ENCODE measurements at places on chromosomes 3 and 15.

GRCh38 chr3:99634881-99635280 lies 3.5 kb upstream of the COL8A1 start:
- DNase-seq, result no peak

GRCh38 chr15:82972990-82973389 lies 13.0 kb upstream of the RAMAC start:
- no peak for DNase-seq

DNA sequence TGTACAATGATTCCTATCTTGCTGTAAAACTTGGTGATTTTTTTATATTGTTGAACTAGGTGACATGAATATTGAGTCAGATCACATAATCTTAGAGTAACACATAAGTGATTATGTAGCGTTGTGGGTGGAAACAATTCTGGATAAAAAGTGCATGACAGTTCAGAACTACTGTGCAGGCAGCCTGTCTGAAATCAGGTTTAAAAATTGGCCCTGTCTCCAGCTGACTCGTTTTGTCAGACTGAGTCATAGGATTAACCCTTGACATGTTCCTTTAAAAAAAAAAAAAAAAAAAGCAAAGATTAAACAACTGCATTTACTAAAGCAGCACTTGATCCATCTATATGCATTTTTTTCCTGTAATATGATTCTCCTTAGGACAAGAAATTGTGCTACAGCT lies 160.0 kb upstream of the CGNL1 start:
- DNase-seq, result no peak

DNA sequence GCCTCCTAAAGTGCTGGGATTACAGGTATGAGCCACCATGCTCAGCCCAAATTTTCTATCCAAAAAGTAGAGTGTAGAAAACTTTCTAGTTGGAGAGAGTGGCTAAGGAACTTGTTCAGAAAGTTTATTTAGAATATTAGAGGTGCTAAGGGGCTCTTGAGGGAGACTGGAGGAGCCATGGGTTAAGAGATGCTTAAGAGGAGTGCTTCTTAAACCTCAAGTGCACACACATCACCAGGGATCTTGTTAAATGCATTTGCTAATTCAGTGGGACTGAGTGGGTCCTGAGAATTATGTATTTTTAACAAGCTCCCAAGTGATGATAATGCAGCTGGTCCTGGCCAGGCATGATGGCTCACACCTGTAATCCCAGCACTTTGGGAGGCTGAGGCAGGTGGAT lies 29.7 kb upstream of the SLMAP start:
- no peak for DNase-seq

DNA sequence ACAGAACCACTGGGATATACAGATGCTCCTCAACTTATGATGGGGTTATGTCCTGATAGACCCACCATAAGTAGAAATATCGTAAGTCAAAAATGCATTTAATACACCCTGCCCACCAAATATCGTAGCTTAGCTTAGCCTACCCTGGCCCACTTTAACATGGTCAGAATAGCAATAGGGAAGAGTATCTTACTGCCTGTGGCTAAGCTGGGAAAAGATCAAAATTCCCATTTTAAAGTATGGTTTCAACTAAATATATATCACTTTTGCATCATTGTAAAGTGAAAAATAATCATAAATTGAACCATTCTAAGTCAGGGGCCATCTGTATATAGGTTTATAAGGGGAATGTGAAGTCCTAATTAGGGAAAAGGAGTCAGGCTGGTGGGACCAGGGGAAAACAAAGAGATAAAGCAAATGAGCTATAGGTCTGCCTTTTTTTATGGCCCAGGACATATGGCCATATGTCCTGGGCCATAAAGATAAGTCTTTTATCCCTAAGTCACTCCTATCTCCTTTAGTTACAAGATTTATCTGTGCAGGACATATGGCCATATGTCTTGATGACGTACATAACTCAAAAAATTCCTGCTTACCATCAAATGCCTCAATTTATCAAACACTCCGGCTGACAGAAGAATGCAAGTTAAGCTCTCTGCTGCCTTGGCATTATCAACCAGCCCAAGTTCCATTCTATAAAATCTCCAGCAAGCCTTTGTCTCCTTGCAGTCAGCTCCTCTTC lies 11.2 kb downstream of the RTP3 start:
- no peak for DNase-seq

DNA sequence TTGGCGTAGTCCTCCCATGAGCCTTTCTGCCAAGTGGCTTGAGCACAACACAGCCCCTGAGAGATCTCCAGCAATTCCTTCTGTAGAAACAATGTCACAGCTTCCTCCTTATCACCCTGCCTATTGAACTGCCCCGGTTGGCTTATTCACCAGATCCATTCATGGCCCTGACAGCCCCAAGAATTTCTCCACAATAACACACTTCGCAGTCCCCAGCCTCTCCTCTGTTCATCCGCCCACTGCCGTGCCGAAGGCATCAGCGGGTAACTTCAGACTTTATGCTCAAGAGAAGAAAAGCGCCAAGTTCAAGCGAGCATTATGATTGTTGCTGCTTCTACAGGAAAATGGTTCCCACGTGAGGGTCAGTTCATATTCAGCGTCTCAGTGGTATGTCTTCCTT lies 403.9 kb downstream of the VPS13C start:
- DNase-seq, result no peak

- no peak for DNase-seq
Measured at GRCh38 chr3:51930439-51930838, 11.3 kb downstream of the RRP9 start.

DNA sequence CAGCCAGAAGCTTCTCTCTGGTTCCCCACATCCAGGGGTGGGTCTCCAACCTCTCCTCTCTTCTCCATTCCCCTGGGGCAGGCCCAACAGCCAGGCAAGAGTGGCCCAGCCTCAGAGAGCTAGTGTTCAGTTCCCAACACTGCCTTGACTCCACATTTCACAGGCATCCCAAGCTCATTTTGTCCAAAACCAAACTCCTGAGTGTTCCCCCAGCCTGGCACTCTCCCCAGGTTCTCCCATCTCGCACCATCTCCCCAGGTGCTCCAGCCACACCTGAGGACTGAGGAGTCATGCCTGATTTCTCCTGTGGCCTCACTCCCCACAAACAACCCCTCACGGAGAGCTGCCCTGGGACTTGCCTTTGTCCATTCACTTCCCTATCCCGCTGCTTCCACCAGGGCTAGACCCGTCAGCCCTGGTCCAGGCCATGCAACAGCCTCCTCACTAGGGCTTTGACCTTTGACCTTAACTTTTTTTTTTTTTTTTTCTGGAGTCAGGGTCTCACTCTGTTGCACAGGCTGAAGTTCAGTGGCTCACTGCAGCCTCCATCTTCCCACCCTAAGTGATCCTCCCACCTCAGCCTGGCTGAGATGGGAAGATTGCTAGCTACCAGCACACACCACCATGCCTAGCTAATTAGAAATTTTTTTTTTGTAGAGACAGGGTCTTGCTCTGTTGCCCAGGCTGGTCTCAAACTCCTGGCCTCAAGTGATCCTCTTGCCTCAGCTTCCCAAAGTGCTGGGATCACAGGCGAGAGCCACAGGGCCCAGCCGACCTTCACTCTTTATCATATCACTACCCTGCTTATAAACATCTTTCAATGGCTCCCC lies 3.9 kb upstream of the CSK start:
- no peak for DNase-seq

DNA sequence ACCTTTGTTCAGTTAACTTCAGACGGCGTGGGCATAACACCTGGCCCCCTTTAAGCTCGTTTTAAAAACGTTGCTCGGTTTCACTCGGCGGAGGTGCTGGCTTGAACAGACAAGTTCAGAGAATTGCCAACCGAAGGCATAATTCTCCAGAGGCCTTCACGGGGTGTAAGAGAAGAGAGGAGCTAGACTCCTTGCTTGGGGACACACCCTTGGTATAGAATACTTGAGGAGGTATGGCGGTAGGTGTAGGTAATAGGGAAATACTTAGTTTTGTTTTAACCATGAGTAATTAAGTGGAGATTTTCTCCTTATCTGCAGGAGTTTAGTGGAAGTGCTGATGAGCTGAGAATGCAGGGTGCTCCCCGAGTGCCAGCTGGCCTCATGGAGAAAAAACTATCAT lies 921 bp downstream of the FBXL2 start:
- no peak for DNase-seq

DNA sequence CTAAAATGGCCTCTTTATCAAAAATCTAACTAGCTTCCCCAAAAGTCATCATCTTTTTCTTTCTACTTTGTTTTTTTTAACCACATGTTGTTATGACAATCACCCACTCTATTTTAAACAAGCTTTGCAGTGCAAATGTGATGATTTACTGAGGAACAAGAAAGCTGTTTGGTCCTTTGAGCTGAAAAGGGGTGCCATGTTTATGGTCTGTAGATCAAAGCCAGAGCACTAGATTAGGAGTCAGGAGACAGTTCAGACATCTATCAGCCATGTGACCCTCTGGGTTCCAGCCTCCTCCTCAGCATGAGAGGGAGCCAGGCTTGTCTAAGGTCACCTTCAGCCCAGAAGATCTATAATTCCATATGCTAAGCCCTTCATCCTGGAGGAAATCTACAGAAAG lies 65.9 kb downstream of the RPL22L1 start:
- no peak for DNase-seq

- DNase-seq, result no peak
Measured at GRCh38 chr15:47194718-47195117, 522.6 kb upstream of the SEMA6D start.

DNA sequence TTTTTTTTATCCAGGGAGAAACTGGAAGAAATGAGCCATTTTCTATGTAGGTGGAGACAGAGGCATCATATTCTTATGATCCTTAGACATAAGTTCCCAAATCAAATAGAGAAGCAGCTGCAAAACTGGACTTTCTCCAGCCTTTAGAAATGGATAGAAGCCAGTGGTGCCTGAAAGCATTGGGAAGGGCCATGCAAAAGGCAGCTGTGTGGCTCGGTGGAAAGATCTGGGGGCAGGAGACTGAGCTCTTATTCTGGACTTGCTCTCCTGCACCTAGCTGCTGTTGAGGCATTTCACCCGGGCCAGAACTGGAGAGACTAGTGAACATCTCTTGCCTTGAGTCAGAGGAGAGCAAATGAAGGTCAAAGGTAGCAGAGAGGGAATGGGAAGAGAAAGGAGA lies 73.1 kb downstream of the TFG start:
- DNase-seq, result no peak

- DNase-seq, result no peak
Measured at GRCh38 chr3:31979001-31979697, 1.9 kb downstream of the OSBPL10 start.

- no peak for DNase-seq
Measured at GRCh38 chr3:176661432-176661964, 535.8 kb downstream of the TBL1XR1 start.

- no peak for DNase-seq
Measured at GRCh38 chr3:187400756-187401155, 32.6 kb downstream of the RTP4 start.

- no peak for DNase-seq
Measured at GRCh38 chr3:187464682-187465081, 96.5 kb downstream of the RTP4 start.

GRCh38 chr3:11289864-11290263 lies 17.7 kb downstream of the ATG7 start:
- DNase-seq, result no peak

DNA sequence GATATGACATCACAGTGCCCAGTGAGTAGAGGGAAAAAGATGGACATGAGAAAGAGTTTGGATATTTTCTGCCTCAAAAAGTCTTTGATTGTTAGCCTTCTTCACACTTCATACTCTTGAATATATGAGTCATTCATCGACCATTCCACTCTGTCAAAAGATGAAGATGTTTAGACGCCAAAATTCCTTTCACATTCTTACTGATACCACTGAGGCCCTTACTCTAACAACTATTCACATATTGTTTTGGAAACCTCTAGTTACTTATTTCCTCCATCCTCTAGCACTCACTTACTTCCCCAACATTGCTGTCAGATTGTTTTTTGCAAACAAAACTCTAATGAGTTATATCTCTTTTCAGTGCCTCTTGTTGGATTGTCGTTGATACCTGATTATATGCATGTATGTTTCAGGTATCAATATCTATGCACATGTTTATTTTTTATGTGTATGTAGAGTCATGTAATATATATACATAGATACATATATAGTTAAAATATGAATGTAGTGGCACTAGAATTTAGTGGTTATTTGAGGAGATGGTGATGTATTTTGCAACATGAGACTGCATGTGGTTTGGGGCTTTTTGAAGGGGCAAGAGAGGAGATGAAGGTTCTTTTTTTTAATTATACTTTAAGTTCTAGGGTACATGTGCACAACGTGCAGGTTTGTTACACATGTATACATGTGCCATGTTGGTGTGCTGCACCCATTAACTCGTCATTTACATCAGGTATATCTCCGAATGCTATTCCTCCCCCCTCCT lies 40.0 kb upstream of the OR5H6 start:
- DNase-seq, result no peak

DNA sequence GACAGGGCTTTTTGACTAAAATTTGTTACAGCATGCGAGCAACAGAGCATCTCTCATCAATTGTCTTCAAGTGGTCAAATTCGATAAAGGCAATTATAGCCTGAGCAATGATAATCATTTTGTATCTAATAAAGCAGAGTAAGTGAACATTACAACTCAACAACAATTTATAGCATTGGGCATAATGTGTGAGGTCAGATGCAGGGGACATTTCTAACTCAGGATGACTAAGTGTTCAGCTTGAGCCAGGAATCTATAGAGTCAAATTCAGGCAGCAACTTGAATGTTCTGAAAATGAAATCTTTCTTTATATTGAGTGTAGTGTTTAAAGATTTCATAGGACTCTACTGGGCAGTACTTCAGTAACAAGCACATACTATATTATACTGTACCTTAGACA lies 1226.0 kb downstream of the ZPLD1 start:
- DNase-seq, result no peak

DNA sequence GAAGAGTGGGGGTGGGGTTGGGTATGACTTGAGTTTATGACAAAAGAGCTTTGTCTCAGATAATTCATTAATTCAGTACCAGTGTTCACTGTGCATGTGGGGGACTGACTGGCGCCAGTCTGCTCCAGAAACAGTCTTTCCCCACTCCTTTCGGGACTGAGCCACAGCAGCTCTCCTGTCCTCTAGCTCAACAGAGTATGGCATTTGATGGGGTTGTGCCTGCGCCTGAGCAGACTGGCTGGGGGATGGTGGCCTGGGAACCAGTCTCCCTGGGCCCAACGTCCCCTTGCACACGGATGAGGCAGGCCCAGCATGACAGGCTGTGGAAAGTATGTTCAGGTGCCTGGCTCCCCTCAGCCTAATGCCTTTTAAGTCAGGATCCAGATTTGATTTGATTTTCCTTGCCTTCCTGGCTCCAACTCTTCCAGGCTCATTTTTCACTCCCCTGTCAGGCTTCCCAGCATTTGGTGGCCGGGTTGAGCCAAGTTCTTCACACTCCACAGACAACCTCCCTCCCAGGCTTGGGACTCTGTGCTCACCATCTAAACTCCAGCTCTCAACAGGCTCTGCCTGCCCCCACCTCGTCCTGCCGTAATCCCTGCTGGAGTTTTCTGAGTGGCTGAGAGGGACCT lies 105.0 kb downstream of the MYLK start:
- no peak for DNase-seq

DNA sequence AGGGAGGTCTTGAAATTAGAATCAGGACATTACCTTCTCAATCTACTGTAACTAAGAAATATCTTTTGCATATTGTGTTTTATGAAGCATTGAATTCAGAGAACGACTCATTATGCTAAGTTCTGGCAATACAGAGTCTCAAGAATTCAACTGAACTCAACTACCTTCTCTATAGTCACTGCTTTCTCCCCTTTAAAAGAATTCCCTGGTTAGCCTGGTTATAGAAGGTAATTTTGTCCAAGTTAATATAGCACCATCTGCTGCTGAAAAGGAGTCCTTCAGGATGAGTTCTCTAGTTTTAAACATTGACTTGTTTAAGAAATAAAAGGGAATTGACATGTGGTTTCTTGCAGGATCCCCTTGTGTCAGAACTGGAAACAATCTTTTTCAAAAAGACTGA lies 60.2 kb downstream of the IL16 start:
- no peak for DNase-seq

GRCh38 chr3:68751888-68752287 lies 180.5 kb downstream of the TAFA4 start:
- DNase-seq, result no peak
